Endothelial cell (in vitro differentiated cells): ENCODE measurements at places on chromosomes 5 and 9.

DNA sequence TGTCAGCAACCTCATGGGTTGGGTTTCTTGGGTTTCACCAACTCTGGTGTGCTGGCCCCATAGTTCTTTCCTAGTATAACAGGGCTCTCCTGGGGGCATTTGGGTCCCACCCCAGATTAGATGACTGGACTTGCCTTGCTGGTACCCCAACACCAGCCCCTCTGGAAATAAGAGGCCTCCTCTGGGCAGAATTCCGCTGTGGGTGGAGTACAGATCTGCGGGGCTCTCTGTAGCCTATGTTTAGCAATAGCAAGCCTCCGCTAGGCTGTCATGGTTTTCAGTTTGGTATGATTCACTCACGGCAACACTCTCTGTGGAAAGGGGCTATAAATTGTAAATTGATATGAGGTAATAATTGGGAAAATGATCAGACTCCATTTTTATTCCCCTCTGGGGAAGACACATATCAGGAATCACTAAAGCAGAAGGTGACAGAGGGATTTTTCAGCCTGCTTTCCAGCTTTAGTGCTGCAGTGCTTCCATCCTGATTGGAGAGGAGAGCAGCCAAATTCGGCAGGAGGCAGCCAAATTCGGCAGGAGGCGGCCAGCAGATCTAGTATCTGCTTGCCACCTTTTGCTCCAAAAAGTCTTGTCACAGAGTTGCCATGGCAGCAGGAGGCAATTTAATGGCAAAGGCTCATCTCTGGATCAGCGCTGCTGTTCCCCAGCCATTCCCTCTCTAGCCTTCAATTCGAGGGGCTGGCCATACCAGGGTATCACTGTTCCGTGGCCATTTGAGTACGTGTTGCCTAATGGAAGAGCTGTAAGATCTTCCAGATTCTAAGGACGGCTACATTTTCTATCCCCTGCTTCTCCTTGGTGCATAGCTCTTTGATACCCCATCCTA, 84.6 kb downstream of the SLC44A1 start:
- DNase-seq: no peak

- peak; percentile 76 for DNase-seq
These were observed 464.5 kb downstream of the ICE1 start for GRCh38 chr5:5886812-5887486.

- no peak for DNase-seq
These were observed 27.3 kb downstream of the ANKRD33B start for GRCh38 chr5:10591159-10591558.

- no peak for DNase-seq
These were observed 11.5 kb downstream of the SNX30 start for GRCh38 chr9:112761912-112762655.

DNA sequence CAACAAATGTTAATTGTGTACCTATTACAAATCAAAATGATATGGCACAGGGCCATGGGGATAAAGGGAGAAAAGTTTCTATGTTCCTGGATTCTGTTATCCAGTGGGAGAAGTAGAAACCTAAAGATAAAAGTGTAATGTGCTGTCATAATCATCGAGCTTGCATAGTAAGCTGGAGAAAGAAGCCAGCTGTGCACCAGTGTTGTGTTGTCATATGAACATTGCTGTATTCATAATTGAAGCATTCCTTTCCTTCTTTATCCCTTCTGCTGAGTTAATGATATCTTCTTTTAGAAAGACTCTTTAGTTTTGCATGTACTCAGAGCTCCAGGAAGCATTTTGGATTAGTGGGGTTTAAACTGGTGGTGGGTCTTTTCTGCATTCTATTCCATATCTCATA, 39.5 kb downstream of the NTRK2 start:
- no peak for DNase-seq

- no peak for DNase-seq
These were observed 12.8 kb upstream of the PDZD2 start for GRCh38 chr5:31626156-31626555.

DNA sequence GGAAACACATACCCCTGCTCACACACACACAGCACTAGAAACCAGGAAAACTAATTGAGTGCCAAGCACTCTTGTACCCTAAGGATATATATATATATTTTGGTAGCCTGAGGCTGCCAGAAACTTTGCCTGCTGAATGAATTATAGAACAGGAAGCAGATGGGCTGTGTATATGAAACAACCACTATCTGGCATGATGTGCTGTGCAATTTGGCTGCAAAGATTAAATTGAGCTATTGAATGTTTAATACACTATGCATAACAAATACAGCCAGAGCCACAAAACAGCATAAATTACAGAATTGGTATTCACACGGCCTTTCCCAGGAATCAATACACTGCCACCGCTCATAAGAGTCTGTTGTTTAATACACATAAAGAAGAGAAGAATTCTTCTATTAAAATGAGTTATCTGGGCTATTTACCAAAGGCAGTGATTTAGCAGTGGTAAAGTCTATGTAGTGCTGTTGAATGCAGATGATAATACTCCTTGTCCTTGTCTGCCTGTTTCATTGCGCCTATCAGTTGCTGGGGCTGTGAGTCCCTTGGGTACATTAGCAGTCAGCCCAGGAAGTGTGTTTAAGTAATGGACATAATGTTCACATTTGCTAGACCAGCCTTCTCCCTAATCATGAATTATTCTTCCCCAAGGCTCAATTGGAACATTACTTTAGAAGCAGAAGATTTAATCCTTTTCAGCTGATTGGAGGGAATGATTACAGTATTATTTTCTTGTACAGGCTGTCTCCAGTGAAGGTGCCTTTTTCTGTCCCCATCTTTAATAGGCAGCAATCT, 294.3 kb downstream of the TLE1 start:
- no peak for DNase-seq

- no peak for DNase-seq
These were observed 29.7 kb upstream of the CATSPER3 start for GRCh38 chr5:134938030-134938429.

GRCh38 chr9:137521405-137521985, 28.7 kb downstream of the PNPLA7 start:
- DNase-seq: no peak

DNA sequence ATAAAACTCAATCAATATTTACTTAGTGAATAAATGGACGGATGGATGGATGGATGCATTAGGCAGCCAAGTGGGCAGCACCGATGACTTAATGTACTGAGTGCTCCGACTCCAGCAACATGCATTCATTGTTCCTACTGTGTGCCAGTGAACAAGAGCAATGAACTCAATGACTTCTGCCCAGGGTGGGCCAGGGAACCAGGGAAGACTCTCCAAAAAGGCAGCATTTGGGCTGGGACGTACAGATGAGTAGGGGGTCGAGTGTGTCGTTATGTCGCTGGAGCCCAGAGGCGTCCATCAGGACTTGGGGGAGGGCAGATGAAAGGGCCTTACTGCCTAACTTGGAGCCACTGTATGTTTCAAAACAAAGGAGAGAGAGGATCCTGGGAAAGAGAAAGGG, 126.4 kb downstream of the KCNIP1 start:
- DNase-seq: no peak

DNA sequence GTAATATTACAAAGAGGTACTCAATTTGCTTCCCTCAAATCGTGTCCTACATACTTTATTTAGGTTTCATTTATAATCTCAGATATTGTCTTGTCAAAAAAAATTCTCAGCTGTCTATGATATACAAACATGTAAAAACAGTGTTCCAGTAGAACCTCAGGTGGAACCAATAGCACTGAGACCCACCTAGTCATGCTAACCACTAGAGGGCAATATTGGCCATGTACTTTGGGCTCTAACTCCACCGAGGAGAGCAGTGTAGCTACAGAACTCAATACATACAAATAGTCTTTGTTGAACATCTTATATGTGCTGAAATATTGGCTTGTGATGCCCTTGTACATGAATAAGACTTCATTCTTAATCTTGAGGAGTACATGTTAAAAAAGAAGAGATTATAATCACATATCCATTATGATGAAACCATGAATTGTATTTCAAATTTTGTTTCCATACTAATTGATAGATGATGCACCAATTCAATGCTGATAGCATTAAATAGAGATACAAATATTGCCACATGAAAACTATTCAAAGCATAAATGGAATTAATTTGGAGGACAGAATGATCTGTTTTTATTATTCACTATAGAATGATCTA, 71.2 kb upstream of the CNTLN start:
- peak; percentile 26 for DNase-seq

GRCh38 chr5:59143926-59144333, 561.1 kb downstream of the RAB3C start:
- DNase-seq: no peak

DNA sequence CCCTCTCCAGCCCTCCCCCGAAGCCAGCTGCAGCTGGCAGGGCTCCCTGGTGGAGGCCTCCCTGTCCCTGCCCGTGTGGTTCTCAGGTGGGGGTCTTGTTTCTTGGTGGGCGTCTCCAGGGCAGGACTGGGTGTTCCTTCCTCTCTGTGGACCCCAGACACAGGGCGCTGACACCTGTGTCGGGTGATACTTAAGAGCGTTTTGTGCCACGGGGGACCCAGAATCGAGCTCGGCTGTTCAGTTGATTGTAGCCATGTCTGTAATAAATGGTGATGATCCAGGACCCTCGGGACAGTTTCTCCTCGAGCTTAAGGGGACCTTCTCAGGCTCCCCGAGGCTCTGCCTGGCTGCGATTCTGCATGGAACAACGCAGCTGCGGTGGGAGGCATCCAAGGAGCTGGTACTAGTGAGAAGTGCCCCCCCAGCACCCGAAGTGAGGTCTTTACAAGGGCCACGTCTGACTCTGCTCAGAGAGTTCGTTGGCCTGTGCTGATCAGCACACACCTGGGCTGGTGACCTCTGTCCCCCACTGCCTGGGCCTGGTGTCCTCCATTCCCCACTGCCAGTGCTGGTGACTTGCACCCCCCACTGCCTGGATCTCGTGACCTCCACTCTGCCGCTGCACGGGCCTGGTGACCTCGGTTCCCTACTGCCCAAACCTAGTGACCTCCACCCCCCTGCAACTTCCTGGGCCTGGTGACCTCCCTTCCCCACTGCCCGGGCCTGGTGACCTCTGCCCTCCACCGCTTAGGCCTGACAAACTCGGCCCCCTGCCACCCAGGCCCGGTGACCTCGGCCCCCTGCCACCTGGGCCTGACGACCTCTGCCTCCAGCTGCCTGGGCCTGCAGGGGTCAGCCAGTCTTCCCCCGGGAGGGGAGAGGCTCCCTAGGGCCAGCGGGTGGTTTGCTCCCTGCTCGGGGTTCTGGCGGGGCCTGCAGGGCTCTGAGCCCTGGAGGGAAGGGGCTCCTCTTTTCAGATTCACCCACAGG, 36.0 kb downstream of the NDUFS6 start:
- DNase-seq: no peak

GRCh38 chr5:61215996-61216395, 53.7 kb upstream of the SMIM15 start:
- no peak for DNase-seq

GRCh38 chr5:87020099-87020934, 247.4 kb upstream of the RASA1 start:
- DNase-seq: no peak

DNA sequence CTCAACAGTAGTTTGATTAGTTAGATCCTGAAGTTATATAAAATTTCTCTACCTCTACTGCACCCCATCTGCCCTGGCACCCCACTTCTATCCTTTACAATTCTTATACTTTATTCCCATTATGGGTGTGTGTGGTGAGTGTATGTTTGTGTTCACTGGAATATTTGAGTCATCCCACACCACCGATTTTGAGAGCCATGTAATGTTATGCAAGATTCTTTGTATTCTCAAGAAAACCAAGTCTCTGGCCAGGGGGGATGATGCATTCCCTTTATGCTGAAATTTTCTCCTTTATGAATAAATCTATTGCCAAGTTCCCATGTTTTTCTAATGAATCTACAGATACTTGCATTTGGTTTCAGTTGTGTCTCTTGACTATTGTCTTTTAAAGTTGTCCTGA, 266.8 kb downstream of the ARHGEF28 start:
- DNase-seq: no peak

DNA sequence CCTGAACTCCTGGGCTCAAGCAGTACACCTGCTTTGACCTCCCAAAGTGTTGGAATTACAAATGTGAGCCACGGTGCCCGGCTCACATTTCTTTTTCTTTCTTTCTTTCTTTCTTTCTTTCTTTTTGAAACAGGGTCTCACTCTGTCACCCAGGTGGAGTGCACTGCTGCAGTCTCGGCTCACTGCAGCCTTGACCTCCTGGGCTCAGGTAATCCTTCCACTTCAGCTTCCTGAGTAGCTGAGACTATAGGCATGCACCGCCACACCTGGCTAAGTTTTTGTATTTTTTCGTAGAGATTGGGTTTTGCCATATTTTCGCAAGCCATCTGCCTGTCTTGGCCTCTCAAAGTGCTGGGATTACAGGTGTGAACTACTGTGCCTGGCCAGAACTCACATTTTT, 183.7 kb downstream of the CCDC171 start:
- no peak for DNase-seq

DNA sequence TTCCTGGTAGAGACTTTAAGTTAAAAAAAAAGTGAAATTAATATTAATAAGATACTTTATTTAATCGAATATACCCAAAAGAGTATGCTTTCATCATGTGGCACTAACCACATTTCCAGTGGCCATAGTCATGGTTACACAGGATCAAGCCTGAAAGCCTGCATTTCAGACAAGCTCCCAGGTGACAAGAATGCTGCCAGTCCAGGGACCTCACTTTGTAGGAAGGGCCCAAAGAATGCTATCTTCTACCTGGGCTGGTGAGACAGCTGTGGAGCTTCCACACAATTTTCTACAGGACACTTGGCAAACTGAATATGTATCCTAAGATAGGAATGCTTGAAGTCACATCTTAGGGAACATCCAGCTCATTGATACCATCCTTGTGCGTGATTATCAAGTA, 203.8 kb downstream of the AUH start:
- no peak for DNase-seq

DNA sequence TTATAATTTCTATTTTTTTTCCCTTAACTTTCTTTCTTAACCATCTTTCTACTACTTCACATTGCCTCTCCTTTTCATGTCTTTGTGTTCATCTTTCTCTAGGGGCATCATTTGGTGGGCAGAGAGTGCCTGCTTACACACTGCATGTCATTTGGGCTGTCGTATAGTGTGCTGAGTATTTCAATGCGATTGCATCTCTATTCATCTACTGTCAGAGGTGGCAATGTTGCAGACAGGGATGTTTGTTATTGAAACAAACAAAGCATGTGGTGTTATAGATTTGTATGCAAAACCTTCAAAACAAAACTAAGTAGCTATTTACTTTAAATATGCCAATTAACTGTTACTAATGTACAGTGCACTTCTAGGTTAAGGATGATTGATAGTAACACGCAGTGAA, 141.1 kb upstream of the MEF2C start:
- DNase-seq: no peak
